ENCODE measurements at places on chromosomes 7 and 10.

DNA sequence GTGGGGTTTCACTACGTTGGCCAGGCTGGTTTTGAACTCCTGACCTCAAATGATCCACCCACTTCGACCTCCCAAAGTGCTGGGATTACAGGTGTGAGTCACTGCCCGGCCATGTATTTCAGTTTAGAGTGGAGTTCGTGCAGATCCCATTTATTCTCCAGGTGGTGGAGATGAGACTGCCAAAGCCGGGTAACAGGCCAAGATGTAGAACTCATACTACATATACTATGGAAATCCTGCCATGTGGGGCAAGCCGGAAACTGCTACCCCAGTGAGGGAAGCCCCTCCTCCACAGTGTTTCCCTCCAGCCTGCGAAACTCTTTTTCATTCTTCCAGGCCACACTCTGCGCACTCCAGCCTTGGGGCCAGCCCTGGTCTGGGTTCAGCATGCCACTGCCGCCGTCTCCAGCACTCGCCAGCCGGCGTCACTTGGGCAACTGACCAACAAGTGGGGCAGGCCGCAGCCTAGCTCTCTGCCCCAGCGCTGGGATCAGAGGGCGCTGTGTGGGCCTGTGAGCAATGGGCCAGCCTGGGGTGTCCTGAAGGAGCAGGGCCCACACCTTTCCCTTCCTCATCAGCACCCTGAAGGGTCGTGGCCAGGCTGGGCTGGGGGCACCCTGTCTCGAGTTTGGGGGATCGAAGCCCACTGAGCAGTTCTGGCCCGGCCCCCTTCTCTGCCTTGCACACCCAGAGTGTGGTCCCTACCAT lies 122.0 kb downstream of the TRRAP start:
- DNase-seq = no peak

- no peak for DNase-seq
These were observed 94.0 kb upstream of the FAM180A start for GRCh38 chr7:135842446-135843179.

DNA sequence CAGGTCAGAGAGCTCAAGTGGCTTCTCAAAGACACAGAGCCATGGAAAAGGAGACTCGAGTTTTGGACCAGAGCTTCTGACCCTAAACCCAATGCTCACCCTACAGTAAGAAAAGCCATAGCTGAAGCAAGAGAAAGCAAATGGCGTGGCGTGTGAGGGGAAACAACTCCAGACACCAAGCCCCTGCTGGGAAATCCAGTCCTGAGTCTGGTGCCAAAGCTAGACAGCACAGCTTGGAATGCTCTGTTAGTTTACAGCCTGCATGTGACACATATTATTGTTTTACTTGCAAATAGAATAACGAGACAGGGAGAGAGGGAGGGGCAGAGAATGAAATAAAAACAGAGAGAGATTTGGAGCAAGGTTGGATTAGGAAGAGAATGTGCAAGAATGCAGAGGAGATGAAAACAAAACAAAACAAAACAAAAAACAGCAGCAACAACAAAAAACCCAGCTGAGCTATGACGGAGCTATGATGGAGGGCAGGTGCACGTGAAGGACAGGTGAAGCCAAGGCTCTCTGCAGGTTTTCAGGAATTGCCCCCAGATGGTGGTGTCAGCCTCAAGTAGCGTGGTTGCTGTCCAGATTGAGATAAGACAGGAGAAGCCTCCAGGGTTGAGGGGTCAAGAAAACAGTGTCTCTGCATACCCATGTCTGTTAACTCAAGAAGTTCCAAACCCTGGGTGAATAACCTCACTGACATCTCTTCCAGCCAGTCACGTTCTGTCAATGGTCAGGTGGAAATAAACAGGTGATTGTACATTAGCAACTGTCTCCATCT lies 69.7 kb upstream of the LRRC18 start:
- DNase-seq = no peak

DNA sequence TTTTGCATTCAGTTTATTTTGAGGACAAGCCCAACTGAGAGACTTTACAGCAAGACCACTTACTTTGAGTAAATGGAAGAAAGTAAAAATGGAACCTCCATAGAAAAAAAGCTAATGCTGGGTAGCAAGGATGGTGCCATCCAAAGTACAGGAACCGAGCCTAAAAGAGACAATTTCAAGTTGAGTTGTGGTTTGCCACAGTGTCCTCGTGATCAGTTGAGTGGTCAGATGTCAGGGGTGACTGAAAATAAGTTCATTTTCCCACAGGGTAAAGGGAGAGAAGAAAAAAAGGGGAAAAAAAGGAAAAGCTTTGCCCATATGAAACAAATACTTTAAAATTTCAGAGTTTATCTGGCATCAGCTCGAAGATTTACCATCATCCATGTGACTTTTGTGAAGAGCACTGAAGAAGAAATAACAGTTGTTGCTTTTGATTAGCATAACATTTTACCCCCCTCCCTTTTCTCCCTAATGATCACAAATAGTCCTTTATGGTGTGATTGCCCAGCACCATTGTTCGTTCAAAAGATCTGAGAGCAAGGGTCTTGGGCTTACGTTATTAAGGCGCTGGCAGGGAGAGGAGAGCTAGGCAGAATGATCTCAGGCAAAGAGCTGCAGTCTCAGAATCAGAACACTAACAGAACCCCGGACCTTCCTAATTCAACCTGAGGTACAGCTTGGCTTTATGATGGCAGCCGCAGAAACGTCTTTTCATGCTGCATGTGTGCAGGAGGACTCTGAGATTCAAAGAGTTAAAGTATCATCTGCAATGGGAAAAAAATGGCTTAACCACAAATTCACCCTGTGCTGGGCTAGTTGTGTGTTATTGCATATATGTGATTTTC lies 338.1 kb downstream of the RNLS start:
- no peak for DNase-seq

GRCh38 chr10:28241741-28242399 lies 61.0 kb downstream of the MPP7 start:
- DNase-seq = peak; percentile 24

- DNase-seq = no peak
These were observed 78.5 kb downstream of the LARP4B start for GRCh38 chr10:853017-853416.

DNA sequence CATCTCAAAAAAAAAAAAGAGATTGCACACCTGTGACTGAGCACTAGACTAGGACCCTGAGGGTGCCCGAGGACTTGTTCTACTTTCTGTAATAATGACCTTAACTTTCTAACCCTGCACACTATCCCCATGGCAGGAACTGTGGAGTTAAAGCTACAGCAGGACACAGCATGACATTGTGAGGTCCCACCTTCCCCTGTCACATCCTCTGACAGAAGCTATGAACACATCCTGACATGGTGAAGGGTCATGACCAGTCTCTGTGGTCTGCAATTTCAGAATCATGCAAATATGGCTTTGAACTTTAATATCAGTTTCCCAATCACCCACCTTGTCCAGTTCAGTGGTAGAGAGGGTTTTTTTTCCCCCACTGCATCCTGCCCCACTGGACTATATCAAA lies 18.5 kb upstream of the SAR1A start:
- DNase-seq = no peak

- no peak for DNase-seq
These were observed 997.0 kb upstream of the POT1 start for GRCh38 chr7:125926621-125927020.

- DNase-seq = no peak
These were observed 1.3 kb downstream of the GUSB start for GRCh38 chr7:65980478-65981250.

DNA sequence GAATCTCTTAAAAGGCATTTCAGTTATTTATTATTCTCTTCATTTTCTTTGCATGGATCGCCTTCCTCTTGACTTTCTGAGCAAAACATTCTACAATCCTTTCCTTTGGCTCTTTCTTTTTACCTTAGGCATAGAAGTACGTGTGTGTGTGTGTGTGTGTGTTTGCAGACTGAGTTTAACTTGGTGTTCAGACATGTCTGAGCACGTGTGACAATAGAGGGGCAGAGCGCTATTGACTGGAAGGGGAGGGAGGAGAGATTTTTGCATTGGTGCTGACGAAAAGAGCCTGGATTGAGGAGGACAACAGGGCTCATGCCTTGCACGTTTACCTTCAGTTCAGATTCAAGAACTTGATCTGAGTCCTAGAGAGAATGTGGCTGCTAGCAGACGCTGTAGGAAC lies 129.8 kb downstream of the SEC23IP start:
- no peak for DNase-seq

DNA sequence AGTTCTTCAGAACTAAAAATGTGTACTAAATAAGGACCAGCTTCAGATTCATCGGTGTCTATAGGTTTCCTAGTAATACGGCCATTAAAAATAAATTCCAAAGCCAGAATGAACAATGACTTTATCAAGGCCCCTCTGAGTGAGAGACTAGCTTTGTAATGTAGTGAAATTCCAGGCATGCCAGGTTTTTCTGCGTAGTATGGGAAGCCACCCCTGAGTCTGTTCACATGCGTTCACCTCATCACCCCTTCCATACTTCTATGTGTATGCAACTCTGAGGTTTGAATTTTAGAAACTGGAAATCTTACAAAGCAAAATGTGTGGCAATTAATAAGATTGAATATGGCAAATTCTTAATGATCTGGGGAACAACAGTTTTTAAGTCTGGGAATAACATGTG lies 24.5 kb downstream of the RNF32 start:
- DNase-seq = no peak

DNA sequence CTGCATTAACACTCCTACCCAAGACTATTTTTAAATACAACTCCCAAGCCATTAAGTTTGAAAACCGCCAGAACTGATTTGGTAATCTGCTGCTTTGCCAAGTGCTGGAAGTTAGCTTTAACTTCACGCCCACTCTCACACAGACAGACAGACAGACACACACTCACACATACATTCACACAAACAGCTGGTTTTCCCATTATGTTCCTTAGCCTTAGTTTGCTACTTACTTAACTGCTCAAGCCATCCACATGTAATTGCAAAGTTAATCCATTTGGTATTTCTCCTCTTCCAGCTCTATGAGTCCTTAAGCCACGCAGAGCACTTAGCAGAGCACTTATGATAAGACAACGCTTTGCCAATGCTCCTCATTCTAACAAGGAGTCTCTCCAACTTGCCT lies 8.3 kb downstream of the COBL start:
- DNase-seq = no peak

DNA sequence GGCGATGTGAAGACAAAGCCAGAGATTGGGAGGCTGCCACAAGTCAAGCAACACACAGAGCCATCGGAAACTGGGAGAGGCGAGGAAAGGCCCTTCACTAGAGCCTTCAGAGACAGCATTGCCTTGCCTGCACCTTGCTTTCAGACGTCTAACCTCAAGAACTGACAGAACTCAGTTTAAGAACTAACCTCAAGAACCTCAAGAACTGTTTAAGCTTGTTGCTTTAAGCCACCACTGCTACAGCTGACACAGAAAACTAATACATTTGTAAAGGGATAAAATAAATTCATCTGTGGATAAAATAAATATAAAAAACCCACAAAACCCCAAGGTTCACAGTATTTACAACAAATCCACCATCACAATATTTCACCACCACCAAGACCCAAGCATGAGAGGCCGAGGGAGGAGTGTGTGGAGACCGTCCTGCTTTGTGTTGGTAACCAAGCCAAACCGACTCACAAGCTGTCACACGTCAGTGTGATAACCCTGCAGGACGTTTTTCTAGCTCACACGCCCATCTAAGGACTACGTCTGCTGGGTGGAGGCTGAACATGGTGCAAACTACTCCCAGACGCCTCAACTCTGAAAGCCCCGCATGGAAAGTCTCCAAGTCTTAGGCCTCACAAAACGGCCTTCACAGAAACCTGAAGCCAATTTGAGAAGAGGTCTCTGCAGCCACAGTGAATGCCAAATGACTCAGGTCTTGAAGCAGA lies 116.8 kb downstream of the ABLIM1 start:
- DNase-seq = peak; percentile 44

GRCh38 chr10:13690281-13690825 lies 103.6 kb downstream of the PRPF18 start:
- no peak for DNase-seq

GRCh38 chr7:80135309-80136104 lies 876 bp downstream of the GNAI1 start:
- DNase-seq = peak; percentile 11

DNA sequence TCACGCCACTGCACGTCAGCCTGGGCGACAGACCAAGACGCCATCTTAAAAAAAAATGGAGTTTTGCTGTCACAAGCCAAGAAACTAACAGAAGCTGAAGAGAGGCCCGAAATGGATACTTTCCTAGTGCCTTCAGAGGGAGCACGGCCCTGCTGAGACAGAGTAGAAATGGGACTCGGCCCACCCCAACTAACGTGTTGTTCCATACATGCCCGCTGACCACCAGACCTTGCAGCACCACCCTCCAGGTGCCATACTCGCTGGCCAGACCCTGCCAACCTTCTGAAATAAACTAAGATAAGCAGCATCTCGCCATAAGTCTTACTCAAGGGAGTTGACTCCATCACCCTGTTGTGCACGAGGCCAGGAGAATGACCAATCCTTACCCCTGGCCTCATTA lies 29.5 kb upstream of the TUBB8 start:
- no peak for DNase-seq

DNA sequence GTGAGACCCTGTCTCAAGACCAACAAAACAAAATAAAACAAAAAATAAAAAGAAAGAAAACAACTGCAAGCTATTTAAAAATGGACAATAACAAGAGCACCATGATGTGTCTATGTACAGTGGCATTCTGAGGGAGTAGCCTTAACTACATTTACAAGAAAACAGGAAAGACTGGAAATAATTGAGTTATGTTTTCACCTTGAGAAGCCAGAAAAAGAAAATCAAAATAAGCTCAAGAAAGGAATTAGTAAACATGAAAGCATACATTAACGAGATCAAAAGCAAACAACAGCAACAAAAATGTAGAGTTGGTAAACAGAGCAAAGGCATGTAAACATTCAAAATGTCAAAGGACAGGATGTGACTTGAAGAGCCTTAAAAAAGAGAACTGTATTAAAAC lies 36.7 kb downstream of the TEX36 start:
- DNase-seq = no peak

DNA sequence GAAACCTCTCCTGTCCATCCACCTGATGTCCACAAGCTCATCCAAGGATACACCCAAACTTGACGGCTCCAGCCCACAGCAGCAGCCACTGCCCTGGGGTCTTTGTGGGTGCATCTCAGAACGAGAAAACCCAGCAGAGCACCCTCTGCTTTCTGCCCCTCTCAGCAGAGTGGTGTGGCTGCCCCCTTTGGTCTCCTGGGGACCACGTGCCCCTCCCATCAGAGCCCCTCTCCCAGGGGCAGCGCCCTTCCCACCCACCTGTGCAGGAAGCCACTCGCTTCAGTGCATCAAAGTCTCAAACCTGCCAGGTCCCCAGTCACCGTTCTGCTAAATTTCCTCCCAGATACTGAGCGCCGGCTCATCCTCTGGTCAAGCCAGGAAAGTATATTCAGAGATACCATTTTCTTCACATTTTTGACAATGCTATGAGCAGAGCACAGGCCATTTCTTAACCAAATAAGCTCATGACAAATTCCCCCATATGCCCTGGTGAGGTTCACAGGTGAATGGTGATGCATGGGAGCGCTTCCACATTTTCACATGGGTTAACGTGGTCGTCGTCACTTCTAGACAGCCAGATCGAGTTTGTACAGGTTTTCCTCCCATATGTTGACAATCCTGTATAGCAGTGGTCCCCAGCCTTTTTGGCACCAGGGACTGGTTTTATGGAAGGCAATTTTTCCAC lies 32.4 kb downstream of the CAMK2B start:
- DNase-seq = no peak

GRCh38 chr10:17756557-17757217 lies 4.7 kb downstream of the TMEM236 start:
- no peak for DNase-seq

GRCh38 chr7:26735976-26736600 lies 128.3 kb downstream of the SKAP2 start:
- DNase-seq = no peak

GRCh38 chr10:52918714-52919305 lies 146.2 kb upstream of the MBL2 start:
- no peak for DNase-seq

- no peak for DNase-seq
These were observed 560.2 kb downstream of the CALN1 start for GRCh38 chr7:71851776-71852498.
